Upper lobe of right lung (tissue), 1 donor: ENCODE measurements at places on chromosomes 12 and 14. TPM values are rescaled to one million over a fixed set of nuclear protein-coding genes. Genes with fewer than 3 reads are reported as not detected.

The TRMT5 gene
- total RNA-seq, result 11.3 TPM

GRCh38 chr12:122471324-122472226, 29.2 kb downstream of the ZCCHC8 start:
- H3K4me1 ChIP-seq, result peaks cover 6% of the 10 kb centered on the region
- H3K27me3 ChIP-seq, result no peaks in the 10 kb centered on the region
- peaks cover 40% of the 10 kb centered on the region for H3K36me3 ChIP-seq
- H3K27ac ChIP-seq, result peak overlapping the region; percentile 53

DNA sequence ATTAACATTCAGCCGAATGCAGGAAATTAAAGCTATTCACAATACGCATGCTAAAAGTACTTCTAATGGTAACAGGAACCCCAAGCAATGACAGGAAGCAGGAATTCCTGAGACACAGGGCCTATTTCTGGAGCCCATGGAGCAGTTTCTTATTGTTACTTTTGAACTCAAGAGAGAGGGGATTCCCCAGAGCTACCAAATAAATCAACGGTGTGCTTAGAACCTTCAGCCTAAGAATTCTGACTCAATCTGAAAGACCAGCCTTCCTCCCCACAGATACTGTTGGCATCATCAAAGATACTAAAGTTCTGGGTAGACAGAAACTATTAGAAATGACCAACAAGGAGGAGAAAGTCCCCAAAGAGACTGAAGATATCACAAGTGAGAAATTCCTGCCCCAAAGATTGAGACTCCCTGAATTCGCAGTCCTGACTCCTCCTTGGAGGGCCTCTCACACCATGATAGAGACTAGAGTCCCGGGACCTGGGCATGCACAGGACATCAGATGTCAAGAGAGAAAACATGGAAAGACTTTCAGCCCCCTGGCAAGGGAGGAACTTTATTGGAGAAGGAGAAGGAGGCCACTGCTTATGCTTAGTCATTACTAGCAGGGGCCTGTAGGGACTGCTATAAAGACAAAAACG, 32.7 kb downstream of the RTRAF start:
- H3K4me1 ChIP-seq, result no peaks in the 10 kb centered on the region
- no peak overlapping the region for H3K4me3 ChIP-seq
- no peaks in the 10 kb centered on the region for H3K36me3 ChIP-seq
- no peak overlapping the region for H3K27ac ChIP-seq

DNA sequence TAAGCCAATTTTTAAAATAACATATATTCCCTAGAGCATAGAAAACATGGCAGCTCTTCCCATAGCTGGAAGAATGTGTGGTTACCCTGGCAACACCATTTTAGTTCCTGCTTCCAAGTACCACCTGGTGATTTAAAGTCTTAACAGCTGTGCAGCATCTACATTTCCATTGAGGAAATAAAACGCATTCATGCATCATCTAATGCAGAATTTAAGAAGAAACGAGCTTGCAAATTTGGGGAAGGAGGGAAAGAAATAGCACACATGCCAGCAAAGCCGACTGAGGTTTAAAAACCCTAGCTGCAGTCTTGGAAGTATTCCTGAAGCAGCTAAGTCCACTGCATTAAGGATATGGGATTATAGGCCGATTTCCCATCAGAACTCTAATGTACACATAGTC, 22.8 kb upstream of the SLC38A2 start:
- peaks cover 5% of the 10 kb centered on the region for H3K4me1 ChIP-seq
- DNase-seq, result no peak
- no peaks in the 10 kb centered on the region for H3K36me3 ChIP-seq
- no peak overlapping the region for H3K27ac ChIP-seq

The SOAT2 gene
- total RNA-seq, result not detected

The CDKN1B gene
- total RNA-seq, result 51.4 TPM

DNA sequence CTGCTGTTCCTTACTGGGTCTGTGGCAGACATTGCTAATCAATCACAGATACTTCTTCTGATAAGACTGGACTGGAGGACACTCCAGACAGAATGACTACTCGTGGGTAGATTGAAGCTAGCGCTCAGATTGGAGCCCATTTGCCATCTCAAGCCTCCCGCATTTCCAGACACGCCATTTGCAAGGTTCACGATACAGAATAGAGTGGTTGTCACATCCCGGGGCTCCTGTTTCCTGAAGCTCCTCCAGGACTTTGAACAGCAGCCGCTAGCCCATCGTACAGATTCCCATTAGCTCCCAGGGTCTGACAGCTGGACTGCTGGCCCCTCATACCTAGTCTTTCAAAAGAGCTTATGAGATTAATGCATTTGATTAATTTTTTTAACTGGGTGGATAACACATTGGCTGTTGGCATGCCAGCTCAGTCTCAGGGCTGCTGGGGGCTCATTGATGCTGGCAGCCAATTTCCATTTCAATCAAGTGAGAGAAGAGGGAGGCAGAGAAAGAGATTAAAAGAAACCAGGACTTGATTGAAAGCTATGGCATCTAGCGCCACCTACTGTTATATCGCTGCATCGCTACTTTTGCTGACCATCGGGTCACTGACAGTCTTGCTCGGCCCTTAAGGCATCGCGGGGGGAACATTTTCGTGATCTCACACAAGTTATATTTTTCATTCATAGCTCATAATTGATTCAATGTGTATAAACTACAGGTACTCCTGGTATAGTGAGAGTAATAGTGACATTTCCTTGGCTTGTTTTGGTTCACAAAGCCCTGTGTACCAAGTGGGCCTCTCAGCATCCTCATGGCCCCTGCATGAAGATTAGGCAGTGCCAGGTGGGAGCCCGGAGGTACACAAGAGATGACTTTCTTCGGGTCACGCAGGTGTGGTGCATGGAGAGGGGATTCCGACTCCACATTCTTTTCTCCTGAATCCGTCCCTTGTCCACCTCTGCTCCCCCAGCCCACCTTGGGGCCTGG, 78.6 kb downstream of the CCDC60 start:
- no peak overlapping the region for H3K4me3 ChIP-seq
- peaks cover 12% of the 10 kb centered on the region for H3K4me1 ChIP-seq
- H3K27ac ChIP-seq, result no peak overlapping the region
- no peaks in the 10 kb centered on the region for H3K36me3 ChIP-seq
- no peaks in the 10 kb centered on the region for H3K27me3 ChIP-seq
